RWPE2 (cell line): ENCODE measurements at places on chromosomes 4 and X.

GRCh38 chr4:186481998-186482790 lies 73.2 kb downstream of the MTNR1A start:
- no peaks in the 10 kb centered on the region for H3K4me1 ChIP-seq
- H3K27me3 ChIP-seq, result no peaks in the 10 kb centered on the region
- DNase-seq, result no peak
- H3K27ac ChIP-seq, result no peak overlapping the region
- H3K4me3 ChIP-seq, result no peak overlapping the region

DNA sequence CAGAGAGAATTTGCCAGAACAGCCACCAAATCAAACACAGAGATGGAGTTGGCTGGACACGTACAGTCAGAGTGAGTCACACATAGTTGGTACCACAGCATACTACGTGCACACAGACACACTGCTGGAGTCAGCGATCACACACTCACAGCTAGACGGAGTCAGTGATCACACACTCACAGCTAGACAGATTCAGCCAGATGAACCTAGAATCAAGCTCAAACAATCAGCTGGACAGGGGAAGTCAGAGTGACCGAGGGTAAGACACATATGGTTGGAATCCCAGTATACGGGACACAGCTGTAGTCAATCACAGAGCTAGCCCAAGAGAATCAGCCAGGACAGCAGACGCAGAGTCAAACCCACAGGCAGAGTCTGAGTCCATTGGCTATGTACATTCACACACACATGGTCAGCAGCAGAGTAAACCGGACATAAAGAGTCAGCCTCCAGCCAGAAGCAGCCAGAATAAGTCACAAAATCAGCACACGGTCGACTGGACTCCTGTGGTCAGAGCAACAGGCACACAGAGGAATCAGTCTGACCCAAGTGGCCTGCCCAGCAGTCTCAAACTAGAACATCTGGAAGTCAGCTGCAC lies 4.6 kb downstream of the SLC38A5 start:
- no peaks in the 10 kb centered on the region for H3K4me1 ChIP-seq
- DNase-seq, result no peak
- H3K27me3 ChIP-seq, result no peaks in the 10 kb centered on the region

DNA sequence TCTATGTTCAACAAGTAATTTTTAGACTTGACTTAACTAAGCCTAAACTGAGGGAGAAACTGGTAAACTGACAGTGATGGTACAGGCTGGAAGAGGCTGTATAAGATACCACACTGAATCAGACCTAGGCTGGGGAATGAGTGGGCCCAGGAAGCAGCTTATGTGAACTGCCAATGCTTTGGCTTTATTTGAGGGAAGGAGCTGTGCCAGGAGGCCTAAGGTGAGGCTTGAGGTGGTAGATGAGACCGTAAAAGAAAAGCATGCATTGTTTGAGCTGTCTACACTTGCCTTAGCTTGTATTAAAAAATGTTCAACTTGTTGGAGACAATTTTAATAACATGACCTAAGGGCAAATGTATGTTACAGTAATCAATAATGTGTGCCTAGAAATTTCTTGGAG lies 96.2 kb downstream of the RS1 start:
- H3K4me1 ChIP-seq, result peaks cover 16% of the 10 kb centered on the region
- no peak for DNase-seq
- H3K27ac ChIP-seq, result no peak overlapping the region
- H3K27me3 ChIP-seq, result no peaks in the 10 kb centered on the region
- H3K4me3 ChIP-seq, result no peak overlapping the region

- no peak overlapping the region for H3K4me3 ChIP-seq
- no peak for DNase-seq
- H3K4me1 ChIP-seq, result no peaks in the 10 kb centered on the region
- no peaks in the 10 kb centered on the region for H3K27me3 ChIP-seq
Observed at GRCh38 chrX:44093431-44093830, 120.2 kb upstream of the NDP start.

DNA sequence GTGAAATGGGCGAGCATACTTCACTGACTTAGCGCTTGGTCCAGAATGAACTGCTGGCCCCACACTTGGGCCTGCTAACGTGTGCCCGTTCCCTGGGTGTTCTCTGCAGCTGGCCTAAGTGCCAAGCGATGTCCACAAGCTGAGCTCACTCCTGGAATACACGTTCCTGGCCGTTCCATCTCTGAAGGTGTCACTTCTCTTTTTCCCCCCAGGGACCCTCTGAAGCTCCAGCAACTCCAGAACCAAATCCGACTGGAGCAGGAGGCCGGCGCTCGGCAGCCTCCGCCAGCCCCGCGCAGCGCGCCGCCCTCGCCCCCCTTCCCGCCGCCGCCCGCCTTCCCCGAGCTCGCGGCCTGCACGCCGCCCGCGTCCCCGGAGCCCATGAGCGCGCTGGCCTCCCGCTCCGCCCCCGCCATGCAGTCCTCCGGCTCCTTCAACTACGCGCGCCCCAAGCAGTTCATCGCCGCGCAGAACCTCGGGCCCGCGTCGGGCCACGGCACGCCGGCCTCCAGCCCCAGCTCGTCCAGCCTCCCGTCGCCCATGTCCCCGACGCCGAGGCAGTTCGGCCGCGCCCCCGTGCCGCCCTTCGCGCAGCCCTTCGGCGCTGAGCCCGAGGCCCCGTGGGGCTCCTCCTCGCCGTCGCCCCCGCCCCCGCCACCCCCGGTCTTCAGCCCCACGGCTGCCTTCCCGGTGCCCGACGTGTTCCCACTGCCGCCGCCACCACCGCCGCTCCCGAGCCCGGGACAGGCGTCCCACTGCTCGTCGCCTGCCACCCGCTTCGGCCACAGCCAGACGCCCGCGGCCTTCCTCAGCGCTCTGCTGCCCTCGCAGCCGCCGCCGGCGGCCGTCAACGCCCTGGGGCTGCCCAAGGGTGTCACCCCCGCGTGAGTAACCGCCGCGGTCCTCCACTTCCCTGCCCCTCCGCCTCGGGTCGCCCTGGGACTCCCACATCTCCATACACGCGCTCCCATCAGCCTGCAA lies 132.3 kb downstream of the CBR4 start:
- H3K36me3 ChIP-seq, result peaks cover 70% of the 10 kb centered on the region
- no peak overlapping the region for H3K27ac ChIP-seq
- peaks cover 7% of the 10 kb centered on the region for H3K4me1 ChIP-seq
